Neural progenitor cell (in vitro differentiated cells): ENCODE measurements at places on chromosomes 2 and 18. TPM values are rescaled to one million over a fixed set of nuclear protein-coding genes. Genes with fewer than 3 reads are reported as not detected.
A peak's percentile ranks its signal among the peaks of the same experiment; 100 is the strongest.

DNA sequence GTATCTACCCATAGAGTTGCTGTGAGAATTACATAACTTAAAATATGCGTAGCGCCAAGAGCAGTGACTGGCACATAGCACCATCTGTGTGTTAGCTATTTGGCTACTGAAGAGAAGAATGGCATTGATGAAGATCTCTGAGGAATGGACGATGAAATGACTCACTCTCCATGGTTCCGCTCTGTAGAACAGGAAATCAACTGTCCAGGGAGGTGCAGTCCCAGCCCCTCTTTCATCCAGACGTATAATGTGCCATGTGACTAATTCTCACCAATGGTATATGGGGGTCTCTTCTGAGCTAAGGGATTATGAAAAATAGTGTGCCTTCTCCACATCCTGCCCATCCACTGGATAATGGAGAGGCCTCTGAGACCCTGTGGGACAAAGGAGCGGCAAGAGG, 254.8 kb downstream of the CYP26B1 start:
- DNase-seq = no peak

DNA sequence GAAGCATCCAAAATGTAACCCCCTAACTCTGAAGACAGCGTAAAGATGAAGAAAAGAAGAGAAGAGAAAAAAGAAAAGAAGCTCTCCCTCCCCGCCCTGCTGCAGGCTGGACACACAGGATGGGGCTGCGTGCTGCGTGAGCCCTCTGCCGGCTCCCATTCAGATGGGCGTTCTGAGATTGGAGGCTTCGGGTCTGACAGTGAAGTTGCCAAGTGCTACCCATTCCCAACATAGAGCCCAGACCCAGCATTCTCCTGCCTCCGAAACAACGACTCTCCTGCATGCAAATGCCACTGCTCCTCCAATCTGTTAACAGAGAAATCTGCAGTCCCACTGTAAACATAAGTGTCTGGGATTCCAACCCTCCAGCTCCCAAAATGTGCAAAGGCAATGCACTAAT, 234.9 kb downstream of the BCL11A start:
- peak; percentile 50 for DNase-seq

Gene MC4R
- total RNA-seq = 0.15 and 0.19 TPM in 2 replicates

DNA sequence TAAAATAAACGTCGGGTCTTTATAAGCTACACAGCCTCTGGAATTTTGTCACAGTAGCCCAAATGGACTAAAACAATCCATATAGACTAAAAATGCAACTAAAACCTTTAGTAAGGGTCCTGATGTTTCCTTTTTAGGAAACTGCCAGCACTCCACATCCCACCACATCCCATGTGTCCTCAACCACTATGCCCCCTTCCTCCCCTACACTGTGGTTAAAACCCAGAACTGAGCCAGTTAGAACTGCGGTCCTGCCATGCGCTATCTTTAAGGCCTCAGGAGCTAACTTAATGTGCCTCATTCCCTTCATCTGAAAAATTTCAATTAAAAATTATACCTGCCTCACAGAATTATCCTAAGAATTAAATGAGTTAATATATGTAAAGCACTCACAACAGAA, 41.1 kb downstream of the ACVR1 start:
- DNase-seq = no peak

DNA sequence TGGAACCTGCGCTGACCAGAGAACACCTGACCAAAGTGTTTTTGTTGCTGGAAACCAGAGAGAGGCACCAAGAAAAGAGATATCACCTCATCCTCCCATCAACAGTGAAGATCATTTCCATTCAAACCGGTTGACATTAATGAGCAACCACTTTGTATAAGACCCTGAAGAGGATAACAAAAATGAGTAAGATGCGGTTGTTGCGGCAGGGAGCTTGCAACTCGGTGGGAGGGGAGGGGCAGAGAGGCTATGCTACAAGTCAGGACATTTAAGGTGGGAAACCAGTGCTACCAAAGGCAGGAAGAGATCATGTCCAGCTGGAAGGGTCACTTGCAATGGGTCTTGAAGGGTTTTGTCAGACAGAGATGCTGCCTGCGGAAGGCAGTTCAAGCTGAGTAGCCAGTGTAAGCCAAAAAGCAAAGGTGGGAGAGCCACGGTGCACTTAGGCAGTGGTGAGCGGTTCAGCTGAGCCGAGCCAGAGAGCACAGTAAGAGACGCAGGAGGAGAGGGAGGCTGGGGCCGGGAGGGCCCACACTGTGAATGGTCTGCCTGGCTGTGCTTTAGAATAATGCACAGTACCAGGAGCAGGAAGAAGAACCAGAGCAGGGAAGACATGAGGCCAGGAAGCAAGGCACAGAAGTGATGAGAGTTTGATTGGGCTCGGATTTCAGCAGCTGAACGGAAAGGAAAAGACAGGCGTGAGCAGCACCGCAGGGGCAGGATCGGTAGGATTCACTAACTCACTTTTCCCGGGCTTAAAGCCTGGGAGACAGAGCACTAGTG, 24.4 kb upstream of the DTNB start:
- DNase-seq = peak; percentile 45
